ENCODE measurements at places on chromosomes 6 and 20.

DNA sequence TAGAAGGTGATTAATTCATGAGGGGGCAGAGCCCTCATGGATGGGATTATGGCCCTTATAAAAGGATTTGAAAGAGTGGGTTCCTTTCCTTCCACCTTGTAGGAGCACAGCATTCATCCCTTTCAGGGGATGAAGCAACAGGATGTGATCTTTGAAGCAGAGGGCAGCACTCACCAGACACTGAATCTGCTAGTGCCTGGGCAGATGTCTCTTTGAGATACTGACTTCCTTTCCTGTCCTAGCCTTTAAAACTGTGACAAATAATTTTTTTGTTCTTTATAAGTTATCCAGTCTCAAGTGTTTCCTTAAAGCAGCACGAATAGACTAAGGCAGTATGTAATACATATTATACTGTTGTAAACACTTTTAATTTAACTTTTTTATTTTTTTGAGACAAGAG, 538.6 kb upstream of the RNF217 start:
- DNase-seq, result no peak

DNA sequence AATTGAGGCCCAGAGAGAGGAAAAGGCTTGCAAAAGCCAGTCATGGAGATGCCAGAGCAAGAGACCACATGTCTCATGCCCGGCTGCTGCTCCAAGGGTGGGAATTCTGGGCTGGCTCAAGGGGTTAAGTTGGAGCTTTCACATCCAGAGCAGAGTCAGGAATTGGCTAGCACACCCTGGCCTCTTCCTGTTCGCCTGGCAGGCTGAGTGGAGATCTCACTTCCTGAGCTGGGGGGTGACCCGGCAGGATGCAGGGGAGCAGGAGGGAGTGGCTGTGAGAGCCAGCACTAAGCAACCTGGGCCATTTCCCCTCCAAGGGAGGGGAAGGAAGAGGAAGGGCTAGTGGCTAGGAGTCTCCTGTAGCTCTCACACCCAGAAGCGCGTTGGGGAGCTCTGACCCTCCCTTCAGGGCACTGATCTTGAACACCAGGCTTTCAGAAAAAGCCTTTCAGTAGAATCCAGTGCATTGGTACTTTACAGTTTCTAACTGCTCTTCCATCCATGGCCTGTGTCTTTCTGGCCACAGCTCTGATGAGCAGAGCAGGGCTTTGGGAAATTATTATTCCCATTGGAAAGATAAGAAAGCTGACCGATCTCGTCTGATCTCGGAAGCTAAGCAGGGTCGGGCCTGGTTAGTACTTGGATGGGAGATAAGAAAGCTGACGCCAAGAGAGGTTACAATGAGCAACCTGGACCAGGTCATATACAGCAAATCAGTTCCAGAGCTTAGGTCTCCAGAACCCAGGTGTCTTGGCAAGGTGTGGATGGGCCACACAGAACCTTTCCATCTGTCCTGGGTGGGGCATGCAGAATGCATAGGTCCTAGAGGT, 2.2 kb upstream of the CCM2L start:
- DNase-seq, result no peak

- DNase-seq, result no peak
Observed at GRCh38 chr6:85944776-85945175, 302.1 kb upstream of the SYNCRIP start.

DNA sequence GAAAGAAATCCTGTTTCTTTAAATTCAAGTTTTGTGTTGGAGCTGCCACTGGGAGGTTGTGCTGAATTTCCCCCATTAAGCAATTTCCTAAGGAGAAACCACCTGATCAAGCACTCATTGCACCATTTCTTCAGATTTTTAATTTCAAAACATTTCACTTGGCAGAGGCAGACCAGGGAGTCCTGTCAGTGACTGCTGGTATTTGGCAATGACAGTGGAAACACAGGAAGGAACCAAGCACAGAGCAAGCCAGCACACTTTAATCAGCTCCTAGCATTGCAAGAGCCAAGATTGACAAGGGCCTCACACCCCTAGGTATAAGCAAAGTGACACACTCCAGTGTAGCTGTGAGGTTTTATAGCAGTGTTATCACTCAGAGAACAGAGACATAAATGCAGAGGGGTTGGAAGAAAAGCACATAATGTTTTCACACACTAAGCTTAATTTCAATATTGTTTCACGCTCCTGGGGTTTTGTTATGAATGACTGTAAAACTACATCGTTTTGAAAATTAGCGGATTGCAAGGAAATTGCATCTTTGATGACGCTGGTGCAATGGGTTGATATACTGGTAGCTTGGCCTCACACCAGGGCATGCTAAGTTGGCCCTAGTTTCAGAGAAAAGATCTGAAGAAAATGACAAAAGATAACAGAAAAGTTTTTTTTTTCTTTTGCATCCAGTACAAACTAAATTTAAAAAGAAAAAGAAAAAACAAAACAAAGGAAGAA, 768.4 kb downstream of the TFAP2A start:
- no peak for DNase-seq

Data from posterior cingulate gyrus (tissue), 11 donors.